ENCODE measurements at places on chromosomes 5 and 9.

- DNase-seq: no peak
These were observed 8.8 kb upstream of the TGFBI start for GRCh38 chr5:136020001-136020382.

DNA sequence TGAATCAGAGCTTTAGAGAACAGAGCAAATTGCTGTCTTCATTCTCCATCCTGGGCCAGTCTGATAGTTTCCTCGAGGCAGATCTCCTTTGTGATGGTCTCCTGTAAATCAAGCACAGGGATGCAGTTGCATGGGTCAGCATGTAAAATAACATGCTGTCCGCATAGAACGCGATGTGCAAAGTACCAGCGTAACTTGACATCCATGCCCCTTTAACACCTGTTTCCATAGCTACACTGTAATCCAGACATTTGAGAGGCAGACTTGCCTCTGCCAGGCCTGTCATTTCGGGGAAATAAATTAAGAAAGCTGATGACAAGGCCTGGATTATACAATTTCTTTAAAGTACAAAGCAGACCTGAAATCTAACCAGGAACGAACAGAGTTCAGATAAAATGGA, 413.5 kb downstream of the TLE4 start:
- DNase-seq: no peak

GRCh38 chr9:34575241-34575640, 14.3 kb downstream of the CNTFR start:
- DNase-seq: no peak

DNA sequence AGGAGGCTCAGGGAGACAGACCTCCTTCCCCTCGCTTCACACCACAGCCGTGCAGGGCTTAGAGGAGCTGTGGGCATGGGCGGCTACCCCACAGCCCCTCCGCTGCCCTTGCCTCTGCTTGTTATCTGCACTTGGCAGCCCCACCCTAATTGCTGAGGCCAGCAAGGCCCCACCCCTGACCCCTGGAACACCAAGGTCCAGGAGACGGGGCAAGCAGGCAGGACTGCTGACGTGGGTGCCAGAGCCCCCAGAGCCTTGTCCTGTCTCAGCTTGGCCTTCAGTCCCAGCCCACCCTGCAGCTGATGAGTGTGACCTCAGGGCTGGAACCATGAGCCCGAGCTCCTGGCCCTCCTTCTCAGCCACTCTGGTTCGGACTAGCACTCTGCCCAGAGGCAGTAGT, 29.1 kb upstream of the NEURL1B start:
- no peak for DNase-seq

- no peak for DNase-seq
These were observed 137.8 kb upstream of the CD180 start for GRCh38 chr5:67334373-67334772.

DNA sequence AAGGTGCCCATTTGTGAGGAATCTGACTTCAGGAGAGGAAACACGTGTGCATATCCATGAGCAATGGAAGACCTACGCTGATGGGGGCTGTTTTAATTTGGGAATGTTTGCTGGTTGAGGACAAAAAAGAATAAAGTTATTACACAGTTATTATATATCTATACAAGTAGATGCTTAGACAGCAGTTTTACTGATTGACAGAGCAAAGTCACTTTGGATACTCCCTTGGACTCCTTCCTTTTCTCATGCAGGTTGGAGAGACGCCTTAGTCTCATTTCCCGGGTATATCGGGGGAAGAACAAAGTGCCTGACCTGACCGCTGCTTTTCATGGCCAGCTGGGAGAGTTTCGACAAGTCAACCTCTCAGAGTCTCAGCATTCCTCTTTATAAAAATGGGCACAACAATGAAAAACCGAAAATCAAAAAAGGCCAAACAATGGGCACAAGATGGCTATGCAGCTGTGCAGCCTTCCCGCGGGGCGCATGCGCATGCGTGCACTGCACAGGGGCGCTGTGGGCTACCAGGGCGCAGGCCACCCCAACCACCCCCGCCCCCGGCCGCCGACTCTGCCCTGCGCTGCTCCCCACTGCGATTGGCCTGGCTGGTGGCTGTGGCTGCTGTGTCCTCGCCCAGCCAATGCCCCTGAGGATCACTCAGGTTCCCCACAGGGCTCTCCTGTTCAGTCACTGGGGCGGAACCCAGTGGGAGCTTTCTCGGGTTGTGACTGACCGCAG, 18.1 kb downstream of the NFIL3 start:
- DNase-seq: no peak

- no peak for DNase-seq
These were observed 84.8 kb downstream of the RAD23B start for GRCh38 chr9:107367727-107368502.

DNA sequence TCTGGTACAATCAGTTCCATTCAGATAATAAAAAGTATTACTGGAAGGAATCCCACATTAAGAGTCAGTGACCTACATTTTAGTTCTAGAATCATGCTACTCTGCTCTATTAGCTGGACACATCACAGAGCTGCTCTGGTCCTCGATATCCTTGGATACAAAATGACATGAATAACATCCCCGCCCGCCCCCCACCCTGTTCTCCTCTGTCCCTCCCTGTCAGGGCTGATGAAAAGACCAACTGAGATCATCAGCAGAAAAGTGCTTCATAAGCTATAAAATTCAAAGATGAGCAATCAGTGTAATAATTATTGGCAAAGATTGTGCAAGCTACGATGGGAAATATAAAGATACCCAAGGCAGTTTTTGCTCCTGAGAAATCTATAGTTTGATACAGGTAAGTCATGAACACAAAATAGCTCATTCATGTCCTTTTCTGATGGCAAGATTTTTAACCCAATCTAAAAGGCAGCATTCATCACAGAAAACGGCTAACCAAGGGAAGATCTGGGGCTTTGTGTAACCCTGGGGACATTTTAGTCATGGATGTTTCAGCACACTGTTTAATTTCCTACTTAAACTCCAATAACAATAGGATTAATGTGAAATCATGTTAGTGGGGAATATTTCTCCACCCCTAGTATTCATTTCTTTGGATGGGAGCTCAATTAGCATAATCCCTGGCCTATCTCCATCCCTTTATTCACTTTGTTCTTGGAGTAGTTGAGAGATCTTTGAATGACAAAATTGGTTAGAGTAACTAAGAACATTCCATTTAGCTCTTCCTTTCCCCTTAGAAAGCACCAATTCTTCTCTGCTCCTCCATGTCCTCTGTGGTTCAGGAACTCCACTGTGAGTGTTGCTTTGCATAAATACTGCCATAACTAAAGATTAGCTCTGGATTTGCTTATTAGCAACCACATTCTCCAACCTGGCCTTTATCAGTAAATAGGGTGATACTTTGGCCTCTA, 459.4 kb upstream of the GRIA1 start:
- DNase-seq: no peak

GRCh38 chr5:81408496-81408895, 14.6 kb upstream of the ACOT12 start:
- DNase-seq: no peak

DNA sequence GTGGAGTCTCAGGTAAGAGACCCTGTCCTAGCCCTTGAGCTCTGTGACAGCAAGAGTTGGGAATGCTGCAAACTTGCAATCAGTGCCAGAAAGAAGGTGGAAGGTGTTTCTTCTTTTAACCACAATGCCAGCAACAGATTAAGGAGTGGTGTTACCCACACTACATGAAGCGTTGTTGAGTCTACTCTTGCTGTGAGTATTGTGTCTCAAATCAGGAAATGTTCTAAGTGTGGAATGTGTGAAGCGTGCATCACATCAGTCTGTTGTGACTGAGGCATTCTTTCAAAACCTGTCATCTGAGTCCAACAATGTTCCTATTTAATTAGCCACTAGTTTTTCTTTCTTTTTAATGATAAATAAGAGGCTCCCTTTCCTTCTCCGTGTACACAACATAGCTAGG, 2.9 kb upstream of the LURAP1L start:
- DNase-seq: no peak

GRCh38 chr5:155069961-155070360, 56.4 kb downstream of the KIF4B start:
- no peak for DNase-seq

- DNase-seq: no peak
These were observed 62.7 kb downstream of the RGMB start for GRCh38 chr5:98836175-98836574.

DNA sequence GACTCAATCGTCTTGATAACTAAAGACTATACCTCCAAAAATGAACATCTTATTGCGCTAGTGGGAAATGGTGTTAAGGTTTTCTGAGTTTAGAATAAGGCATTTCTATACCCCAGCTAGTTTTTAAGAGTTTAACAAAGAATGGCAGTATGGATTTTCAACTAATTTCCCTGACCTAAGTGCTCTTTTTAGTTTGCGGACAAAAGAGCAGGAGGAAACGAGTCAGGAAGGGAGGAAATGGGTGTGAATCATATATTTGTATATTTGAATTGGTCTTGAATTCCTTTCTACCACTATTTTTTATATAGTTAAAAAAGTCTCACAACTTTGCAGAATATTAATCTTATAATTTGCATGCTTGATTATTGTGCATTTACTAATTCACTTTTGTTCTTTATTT, 516.3 kb upstream of the ZNF608 start:
- DNase-seq: no peak

GRCh38 chr5:133273661-133274596, 222.1 kb downstream of the HSPA4 start:
- no peak for DNase-seq

- no peak for DNase-seq
These were observed 88.6 kb downstream of the PLPPR1 start for GRCh38 chr9:101117161-101117560.

- DNase-seq: no peak
These were observed 55.3 kb downstream of the TRPC7 start for GRCh38 chr5:136309932-136310598.

GRCh38 chr9:114905170-114905940, 25.0 kb downstream of the TNFSF8 start:
- no peak for DNase-seq

- DNase-seq: no peak
These were observed 1.9 kb downstream of the SEMA4D start for GRCh38 chr9:89495824-89496560.

GRCh38 chr5:73369278-73369677, 79.3 kb downstream of the FOXD1 start:
- DNase-seq: no peak

DNA sequence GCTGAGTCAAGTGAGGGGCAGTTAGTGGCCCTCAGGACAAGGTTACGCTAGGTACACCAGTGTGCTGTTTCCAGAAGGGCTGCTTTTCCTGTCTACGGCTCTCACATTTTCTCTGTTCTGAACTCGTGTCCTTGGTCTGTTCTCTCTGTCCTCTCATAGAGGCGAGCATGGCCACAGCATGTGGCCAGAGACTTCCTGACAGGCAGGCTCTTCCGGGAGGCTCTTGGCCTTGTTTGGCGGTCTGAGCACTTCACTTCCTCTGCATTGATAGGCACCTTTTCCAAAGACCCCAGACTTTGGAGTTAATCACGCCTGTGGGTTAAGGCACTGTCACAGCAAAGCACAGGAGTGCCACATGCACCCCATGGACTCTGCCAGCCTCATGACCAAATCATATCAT, 1.2 kb downstream of the CKMT2 start:
- no peak for DNase-seq

GRCh38 chr9:124004593-124004992, 7.0 kb upstream of the LHX2 start:
- DNase-seq: no peak

- DNase-seq: no peak
These were observed 644 bp upstream of the CTNNAL1 start for GRCh38 chr9:109013679-109014607.

GRCh38 chr9:85108229-85108628, 438.7 kb downstream of the NTRK2 start:
- no peak for DNase-seq

- no peak for DNase-seq
These were observed 35.1 kb downstream of the DMXL1 start for GRCh38 chr5:119105971-119106370.

DNA sequence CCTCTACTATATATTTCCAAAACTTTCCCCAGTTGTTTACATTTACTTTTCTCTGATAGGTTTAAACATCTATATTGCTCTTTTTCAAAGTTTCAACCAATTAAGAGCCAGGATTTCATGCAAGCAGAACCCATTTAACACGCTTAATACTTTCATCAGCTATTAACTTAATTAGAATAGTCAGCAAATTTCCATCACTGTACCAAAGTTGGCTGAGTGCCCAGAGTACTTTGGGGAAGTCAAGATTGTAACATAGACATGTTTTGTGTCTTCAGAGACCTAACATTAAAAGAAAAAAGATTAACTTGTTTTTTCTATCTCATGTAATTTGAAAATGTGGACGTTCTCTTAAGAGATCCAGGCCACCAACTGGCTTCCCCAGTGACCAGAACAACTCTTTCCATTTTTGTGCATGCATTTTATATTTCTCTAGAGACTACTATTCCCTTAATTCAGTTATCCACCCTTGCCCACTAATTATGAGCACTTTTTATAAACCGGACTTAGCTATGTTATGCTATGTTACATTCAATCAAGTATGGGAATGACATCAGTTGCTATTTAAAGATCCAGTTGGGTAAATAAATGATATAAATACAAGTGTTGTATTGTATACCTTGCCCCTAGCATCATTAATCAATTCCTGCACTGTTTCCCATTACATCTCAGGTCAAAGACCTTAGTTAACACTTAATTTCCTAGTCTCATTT, 478.1 kb upstream of the NMUR2 start:
- no peak for DNase-seq

DNA sequence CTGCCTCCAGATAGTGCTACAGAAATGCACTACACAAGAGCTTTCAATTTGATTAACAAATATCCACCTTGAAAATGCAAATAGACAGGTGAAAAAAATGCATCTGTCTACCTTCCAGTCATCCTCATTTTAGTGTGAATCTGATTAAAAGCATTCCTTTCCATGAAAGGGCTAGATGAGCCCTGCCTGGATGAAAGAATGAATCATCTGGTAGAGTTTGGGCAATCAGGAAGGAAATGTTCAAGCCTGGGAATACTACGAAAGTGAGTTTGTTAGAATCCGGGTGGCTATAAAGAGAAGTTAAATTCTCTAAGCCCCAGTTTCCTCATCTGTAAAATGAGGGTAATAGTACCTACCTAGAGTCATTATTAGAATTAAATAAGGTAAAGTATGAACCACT, 142.6 kb downstream of the FAM114A2 start:
- no peak for DNase-seq

Data from anterior cingulate cortex (tissue), 58 donors.